ENCODE measurements at places on chromosomes 13 and 19. TPM values are rescaled to one million over a fixed set of nuclear protein-coding genes. Genes with fewer than 3 reads are reported as not detected.

The CEACAM3 gene
- 0.62 TPM for polyA plus RNA-seq

The ADGRE3 gene
- polyA plus RNA-seq = 0.43 TPM

The GRIK5 gene
- polyA plus RNA-seq = 5.3 TPM

GRCh38 chr19:45354241-45354842 is 13.8 kb downstream of the KLC3 start:
- no peak overlapping the region for H3K4me3 ChIP-seq
- DNase-seq = no peak

- no peak overlapping the region for H3K27ac ChIP-seq
- DNase-seq = no peak
- peaks cover 2% of the 10 kb centered on the region for H3K4me1 ChIP-seq
- H3K36me3 ChIP-seq = no peaks in the 10 kb centered on the region
- no peaks in the 10 kb centered on the region for H3K27me3 ChIP-seq
Measured at GRCh38 chr13:113527272-113527958, 36.9 kb upstream of the DCUN1D2 start.

GRCh38 chr19:49430172-49430677 is 5.0 kb downstream of the GFY start:
- H3K4me3 ChIP-seq = no peak overlapping the region
- no peak overlapping the region for H3K27ac ChIP-seq
- no peaks in the 10 kb centered on the region for H3K36me3 ChIP-seq
- no peak for DNase-seq
- H3K27me3 ChIP-seq = peaks cover 8% of the 10 kb centered on the region

GRCh38 chr13:82688400-82688994 is 1193.8 kb downstream of the SLITRK1 start:
- H3K4me1 ChIP-seq = no peaks in the 10 kb centered on the region
- DNase-seq = no peak
- no peaks in the 10 kb centered on the region for H3K36me3 ChIP-seq
- no peak overlapping the region for H3K27ac ChIP-seq
- H3K27me3 ChIP-seq = no peaks in the 10 kb centered on the region

GRCh38 chr19:50817941-50818858 is 5.4 kb downstream of the KLK1 start:
- H3K27ac ChIP-seq = no peak overlapping the region
- H3K4me1 ChIP-seq = no peaks in the 10 kb centered on the region
- DNase-seq = no peak
- H3K4me3 ChIP-seq = no peak overlapping the region
- no peaks in the 10 kb centered on the region for H3K27me3 ChIP-seq

- no peaks in the 10 kb centered on the region for H3K36me3 ChIP-seq
- no peaks in the 10 kb centered on the region for H3K27me3 ChIP-seq
- peaks cover 4% of the 10 kb centered on the region for H3K4me1 ChIP-seq
- no peak for DNase-seq
Measured at GRCh38 chr13:73740666-73741065, 393.5 kb downstream of the KLF12 start.

GRCh38 chr19:31296741-31297390 is 52.4 kb downstream of the TSHZ3 start:
- no peaks in the 10 kb centered on the region for H3K36me3 ChIP-seq
- peaks cover 4% of the 10 kb centered on the region for H3K4me1 ChIP-seq
- no peak overlapping the region for H3K4me3 ChIP-seq
- no peak for DNase-seq
- H3K27ac ChIP-seq = no peak overlapping the region

GRCh38 chr13:60329221-60329923 is 67.6 kb upstream of the TDRD3 start:
- no peak for DNase-seq
- no peaks in the 10 kb centered on the region for H3K4me1 ChIP-seq
- H3K36me3 ChIP-seq = no peaks in the 10 kb centered on the region
- no peaks in the 10 kb centered on the region for H3K27me3 ChIP-seq
- no peak overlapping the region for H3K4me3 ChIP-seq

GRCh38 chr19:13241231-13242104 is 91.3 kb downstream of the IER2 start:
- no peaks in the 10 kb centered on the region for H3K4me1 ChIP-seq
- H3K27me3 ChIP-seq = no peaks in the 10 kb centered on the region
- H3K36me3 ChIP-seq = no peaks in the 10 kb centered on the region
- DNase-seq = no peak
- H3K4me3 ChIP-seq = no peak overlapping the region

- no peaks in the 10 kb centered on the region for H3K36me3 ChIP-seq
- no peak for DNase-seq
- no peak overlapping the region for H3K4me3 ChIP-seq
- H3K27ac ChIP-seq = no peak overlapping the region
- H3K27me3 ChIP-seq = no peaks in the 10 kb centered on the region
Measured at GRCh38 chr19:49549045-49549444, 21.2 kb downstream of the RCN3 start.

GRCh38 chr13:85586856-85587255 is 212.4 kb downstream of the SLITRK6 start:
- no peaks in the 10 kb centered on the region for H3K27me3 ChIP-seq
- H3K4me3 ChIP-seq = no peak overlapping the region
- no peak for DNase-seq
- H3K27ac ChIP-seq = no peak overlapping the region
- H3K4me1 ChIP-seq = no peaks in the 10 kb centered on the region

All from ovary (tissue), 10 donors.